HS-27A (cell line): ENCODE measurements at places on chromosomes 5 and 9.

DNA sequence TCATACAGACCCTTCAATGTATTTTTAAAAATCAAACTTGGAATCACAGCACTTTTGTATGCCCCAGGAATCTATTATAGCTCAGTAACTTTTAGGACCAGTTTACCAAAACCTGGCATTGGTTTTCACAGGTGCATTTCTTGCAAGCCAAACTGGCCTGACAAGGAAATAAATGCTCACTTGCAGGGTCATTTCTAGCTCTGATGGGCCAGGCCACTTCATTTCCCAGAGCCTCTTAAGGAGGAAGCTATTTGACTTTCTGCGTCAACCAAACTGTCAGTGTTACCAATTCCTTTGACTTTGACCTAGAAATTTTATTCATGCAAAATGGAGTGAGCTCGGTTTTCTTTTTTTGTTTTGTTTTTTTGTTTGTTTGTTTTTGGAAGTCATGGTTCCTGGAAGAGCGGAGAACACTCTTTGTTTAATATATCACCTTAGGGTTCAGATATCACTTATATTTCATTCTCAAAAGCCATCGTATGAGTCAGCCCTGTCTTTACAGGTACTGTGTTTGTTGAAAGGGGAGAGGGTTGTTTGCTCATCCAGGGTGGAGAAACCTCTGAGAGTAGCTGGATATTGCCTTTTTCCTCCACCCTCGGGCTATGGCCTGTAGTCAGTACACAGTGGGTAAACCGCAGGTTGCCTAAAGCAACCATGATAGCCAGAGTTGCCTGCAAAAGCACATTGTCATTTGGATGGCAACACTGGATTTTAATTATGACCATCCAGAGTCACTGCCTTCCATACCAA lies 58.9 kb downstream of the GNA14 start:
- no peak for DNase-seq

DNA sequence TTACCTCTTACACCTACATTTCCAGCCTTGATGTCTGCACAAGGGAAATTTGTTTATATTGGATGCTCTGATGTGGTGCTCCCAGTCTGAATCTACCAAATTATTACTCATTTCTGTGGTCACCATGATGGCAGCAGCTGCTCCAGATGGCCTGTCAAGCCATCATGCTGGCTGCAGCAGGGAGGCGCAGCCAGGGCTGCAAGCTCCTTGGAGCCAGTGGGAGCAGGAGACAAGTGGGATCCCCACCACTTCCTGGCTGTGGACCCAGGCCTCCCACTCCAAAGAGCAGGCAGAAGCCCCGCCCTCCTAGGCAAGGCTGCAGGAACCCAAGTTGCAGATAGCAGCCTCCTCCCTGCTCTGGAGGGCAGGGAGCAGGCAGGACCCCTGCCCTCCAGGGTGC lies 241.1 kb upstream of the ATP10B start:
- DNase-seq, result no peak

- no peak for DNase-seq
Measured at GRCh38 chr5:100787648-100788047, 115.4 kb downstream of the ST8SIA4 start.

- DNase-seq, result no peak
Measured at GRCh38 chr5:80977764-80978163, 17.6 kb downstream of the RASGRF2 start.

- DNase-seq, result no peak
Measured at GRCh38 chr5:124677374-124678351, 68.8 kb downstream of the ZNF608 start.

DNA sequence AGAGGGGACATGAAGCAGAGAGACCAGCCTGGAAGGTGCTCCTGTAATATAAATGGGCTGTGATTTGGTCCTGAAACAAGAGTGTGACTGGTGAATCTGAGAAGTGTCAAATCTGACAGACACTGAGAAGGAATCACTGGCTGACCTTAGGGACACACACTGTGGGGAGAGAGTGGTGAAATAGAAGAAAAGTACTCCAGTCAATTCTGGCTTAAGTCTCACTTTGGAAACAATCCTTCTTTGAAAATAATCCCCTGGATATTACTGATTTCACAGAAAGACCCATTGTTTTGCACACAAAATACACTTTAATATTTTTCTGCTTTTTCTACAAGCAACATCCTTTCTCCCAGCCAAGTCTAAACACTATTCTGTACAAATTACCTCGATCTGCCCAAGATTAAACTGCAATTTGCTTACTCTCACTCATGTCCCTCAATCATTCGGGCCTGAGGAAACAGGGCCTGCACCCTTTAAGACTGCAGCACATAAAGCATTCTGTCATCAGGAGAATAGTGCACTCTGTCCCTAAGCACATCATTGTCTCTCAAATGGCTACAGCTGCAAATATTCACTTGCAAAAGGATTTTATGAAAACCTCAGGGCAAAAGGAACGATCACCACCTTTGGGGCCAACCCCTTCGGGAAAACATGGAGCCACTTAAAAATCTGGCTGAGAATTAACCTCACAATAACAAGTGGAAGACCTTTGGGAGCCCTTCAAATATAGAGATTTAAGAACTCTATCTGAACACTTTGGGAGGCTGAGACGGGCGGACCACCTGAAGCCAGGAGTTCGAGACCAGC lies 68.6 kb downstream of the MAPKAP1 start:
- no peak for DNase-seq

- DNase-seq, result no peak
Measured at GRCh38 chr5:146428658-146429057, 18.5 kb upstream of the TCERG1 start.

- DNase-seq, result no peak
Measured at GRCh38 chr5:148386041-148386440, 2.3 kb downstream of the FBXO38 start.

- DNase-seq, result no peak
Measured at GRCh38 chr9:125529589-125530515, 177.2 kb downstream of the MAPKAP1 start.

DNA sequence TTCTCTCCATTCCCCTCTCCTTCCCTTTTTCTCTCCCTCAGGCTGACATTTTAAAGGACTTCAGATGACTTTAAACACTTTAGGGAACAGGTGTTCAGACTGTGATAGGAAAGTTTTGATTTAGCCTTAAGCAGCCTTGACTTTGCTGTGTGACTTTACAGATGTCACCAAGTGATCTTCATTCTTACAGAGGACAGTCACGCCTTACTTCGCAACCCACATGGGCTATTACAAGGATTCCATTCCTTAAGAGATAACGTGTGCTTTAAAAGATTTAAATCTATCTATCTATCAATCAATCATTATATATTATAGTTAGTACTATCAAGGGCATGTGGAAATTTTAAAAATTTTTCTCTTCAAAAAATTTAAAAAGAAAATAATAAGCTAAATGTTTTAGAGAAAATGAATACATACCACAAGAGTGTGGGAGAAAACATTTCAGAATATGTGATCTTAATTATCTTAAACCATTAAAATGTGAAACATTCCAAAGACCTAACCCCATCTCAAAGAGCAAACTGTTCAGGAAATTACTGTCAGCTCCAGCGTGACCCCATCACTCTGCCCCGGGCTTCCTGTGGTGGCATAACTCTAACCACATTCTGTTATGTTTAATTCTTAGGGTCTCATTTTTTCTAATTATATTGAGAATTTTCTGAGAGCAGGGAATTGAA lies 530.5 kb downstream of the SEMA5A start:
- DNase-seq, result no peak

- no peak for DNase-seq
Measured at GRCh38 chr9:20480249-20480648, 142.1 kb downstream of the MLLT3 start.
